ENCODE measurements at places on chromosomes 5 and 9. TPM values are rescaled to one million over a fixed set of nuclear protein-coding genes. Genes with fewer than 3 reads are reported as not detected.

The PCDHA12 gene
- 0.16 TPM for total RNA-seq

The FST gene
- total RNA-seq = 77.1 TPM

The SPINK4 gene
- total RNA-seq = not detected

The CDO1 gene
- 0.72 TPM for total RNA-seq

The ZBTB34 gene
- 6.1 TPM for total RNA-seq

The LRRC14B gene
- total RNA-seq = not detected

The LCN15 gene
- total RNA-seq = not detected

The IL33 gene
- 185 TPM for total RNA-seq

The DHX29 gene
- total RNA-seq = 31.8 TPM

The ROR2 gene
- total RNA-seq = 33.4 TPM

The SPINK6 gene
- total RNA-seq = not detected

The RANBP17 gene
- 16.2 TPM for total RNA-seq

The SEMA5A gene
- total RNA-seq = 95.6 TPM

The ALDOB gene
- total RNA-seq = not detected

Data from cardiac atrium fibroblast (primary cell).